Activated naive CD8-positive, alpha-beta T cell treated with anti-CD3 and anti-CD28 coated beads, Interleukin-2, amount 50 U/mL, for 16 hours (primary cell): ENCODE measurements at places on chromosomes 12 and 14.

DNA sequence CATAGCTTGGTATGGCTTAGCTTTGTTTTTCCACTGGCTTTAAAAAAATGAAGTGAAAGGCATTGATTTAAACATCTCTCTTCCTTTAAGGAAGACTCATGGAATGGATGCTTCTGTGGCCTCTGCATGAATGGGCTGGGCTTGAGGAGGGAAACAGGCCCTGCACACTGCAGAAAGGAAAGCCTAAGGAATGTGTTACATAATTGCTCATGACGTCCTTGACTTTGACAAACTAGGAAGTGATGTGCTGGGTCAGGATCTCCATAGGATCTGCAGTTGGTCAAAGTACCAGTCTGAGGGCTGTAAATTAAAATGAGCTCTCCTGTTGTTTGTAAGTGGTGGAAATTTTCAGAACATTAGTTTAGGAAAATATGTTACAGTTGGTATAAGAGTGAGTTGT, 12.7 kb downstream of the SAMD4A start:
- DNase-seq, result no peak

DNA sequence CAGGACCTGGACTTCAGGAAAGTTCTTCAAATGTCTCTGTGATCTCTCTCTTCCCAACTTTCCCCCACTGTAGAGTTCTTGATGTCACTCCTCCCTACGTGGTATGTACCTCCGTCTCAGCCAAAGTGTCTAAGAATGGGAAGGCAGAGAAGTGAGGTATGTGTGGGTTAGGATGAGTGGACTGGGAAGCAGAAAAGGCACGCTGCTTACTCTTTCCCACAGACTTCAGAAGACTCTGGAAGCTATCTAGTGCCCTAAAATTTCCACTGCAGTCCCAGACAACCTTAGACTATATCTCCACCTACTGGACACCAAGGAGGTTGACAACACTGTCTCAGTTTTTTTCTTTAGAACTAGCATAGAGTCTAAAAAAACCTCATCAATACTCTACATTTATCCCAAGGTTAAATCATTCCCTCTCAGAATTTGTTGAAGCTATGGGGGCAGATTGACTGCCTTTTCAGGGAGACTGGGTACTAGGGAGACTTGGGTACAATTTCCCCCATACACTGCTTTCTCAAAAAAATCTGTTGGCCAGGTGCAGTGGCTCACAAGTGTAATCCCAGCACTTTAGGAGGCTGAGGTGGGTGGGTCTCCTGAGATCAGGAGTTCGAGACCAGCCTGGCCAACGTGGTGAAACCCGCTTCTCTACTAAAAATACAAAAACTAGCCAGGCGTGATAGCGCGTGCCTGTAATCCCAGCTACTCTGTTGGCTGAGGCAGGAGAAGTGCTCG, 20.6 kb upstream of the ITGA5 start:
- DNase-seq, result no peak

DNA sequence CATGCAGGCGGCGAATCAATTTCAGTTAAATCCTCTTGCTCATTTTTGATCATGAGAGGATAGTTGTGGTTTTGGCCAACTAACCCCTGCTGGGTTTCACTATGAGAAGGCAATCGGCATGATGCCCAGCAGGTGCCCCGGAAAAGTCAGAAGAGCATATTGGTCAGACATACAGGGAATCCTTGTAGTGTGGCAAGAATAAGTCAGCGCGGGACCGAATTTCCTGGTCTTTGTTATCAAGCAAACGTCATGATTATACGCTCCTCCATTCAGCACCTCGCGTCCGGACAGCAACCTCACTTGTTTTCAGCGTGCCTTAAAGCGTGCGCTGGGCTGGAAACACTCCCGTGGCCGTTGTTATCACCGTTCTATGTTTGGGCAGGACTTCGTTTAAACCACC, 1.8 kb downstream of the TBC1D30 start:
- no peak for DNase-seq

DNA sequence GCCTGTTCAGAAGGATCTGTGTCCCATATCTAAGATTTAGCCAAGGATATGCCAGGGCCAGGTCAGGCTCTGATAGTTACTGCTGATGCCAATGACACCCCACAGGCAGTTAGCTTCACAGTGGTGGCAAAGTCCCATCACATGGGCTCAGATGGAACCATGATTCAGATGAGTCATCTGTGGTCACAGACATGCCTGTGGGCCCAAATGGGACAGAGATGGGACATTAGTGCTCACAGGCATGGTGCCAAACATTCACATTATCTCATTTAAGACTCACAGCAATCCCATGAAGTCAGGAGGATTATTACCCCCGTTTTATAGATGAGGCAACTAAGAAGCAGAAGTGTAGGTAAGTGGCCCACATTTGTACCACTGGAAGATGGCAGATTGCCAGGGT, 207.8 kb downstream of the DPF3 start:
- no peak for DNase-seq

- DNase-seq, result no peak
These were observed at the start of gene LAG3 for GRCh38 chr12:6772331-6772695. LAG3 (plus strand) TSS chr12:6772520; CDS start chr12:6772853, 333 bp downstream.
